SJCRH30 (cell line): ENCODE measurements at places on chromosomes 5 and 9.

DNA sequence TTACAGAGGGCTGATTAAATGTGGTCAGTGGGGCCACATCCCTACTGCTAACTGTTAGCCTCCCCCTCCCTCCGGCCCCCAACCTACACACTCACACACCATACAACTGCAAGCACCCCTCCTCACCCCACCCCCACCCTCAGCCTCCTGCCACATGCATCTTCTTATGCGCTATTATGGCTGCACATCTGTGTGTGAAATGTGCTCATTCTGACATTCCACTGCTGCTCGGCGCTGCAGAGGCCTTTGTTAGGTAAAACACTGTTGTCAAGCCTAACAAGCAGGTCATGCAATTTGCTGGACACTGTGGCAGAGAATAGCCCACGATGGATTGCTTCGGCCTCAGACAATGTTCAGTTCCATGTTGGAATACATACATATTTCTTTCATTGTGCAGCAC is 173.6 kb downstream of the NR2F1-AS1 start:
- no peak for DNase-seq

DNA sequence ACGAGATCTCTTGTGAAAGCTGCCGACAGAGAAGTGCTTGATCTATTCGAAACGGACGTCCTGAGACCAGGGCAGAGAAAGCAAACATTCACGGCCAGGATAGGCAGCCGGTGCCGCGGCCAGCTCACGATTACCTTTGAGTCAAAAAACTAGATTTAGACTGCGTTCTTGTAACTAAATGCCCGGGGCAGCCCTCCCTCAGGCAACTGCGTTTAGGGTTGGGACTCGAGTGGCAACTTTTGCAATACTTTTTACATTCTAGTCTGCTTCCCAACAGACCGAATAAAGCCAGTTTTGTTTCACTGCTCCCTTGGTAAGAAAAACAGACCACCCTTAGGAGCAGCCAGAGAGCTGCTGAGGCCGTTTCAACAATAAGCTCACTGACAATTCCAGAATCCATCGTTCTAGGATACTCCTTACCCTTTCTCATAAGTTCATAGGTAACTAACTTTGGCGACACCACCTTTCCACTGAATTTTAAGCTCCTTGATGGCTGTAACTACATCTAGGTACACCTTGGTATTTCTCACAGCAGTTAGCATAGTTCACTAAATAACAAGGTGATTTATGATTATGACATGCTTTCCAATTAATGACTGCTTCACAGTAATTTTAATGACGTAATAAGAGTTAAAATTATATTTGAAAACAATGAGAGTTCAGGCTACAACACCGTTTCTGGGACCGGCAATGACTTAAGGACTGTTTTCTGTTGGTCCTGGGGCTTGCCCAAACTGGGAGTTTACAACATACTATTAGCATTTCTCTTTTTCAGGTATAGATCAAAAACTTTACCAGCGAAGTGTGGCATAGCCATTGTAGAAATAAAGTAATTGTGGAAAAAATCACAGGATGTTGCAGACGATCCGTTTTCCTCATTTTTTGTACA is 899 bp upstream of the RAPGEF6 start:
- no peak for DNase-seq

DNA sequence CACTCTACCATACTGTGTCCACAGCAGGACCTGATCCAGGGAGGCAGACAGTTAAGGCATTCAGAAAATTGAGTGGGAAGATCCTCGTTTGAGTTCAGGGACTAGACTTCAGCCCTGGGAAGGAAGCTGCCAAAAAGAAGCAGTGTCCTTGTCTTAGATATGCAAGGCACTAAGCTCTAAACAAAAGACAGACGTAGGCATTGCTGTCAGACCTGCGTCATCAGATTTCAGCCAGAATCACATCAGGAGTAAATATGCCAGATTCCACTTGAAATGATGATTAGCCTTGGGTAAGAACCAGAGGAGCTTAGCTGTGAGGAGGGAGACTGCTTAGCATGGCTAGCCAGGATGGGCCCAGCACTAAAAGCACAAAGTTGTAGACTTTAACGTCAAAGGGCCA is 56.7 kb downstream of the MAMDC2 start:
- no peak for DNase-seq

DNA sequence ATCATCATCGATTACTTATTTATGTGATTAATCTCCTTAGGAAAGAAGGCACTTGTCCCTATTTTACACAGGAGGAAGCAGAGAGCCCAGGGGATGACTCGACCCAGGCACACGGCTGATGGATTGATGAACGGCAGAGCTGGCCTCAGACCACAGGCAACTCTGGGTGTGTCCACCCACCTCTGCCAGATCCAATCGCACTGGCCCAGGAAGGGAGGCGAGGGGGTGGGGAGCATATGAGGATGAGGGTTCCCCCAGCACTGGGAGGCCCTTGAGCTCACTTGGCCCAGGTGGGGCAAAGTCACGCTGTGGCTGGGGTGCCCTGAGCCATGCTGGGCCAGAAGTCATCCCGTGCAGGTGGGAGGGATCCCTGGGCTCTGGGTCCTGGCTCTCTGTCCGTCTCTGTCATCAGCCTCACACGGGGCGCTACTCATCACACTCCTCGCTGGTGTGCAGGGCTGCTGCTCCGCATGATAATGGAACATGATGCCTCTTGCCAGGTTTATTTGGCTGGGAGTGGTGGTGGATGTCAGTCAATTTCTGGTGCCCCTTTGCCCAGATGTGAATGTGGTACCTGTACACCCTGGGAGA is 160.1 kb downstream of the GAPVD1 start:
- DNase-seq, result no peak

GRCh38 chr5:135441919-135442318 is 5.2 kb downstream of the DCANP1 start:
- no peak for DNase-seq

DNA sequence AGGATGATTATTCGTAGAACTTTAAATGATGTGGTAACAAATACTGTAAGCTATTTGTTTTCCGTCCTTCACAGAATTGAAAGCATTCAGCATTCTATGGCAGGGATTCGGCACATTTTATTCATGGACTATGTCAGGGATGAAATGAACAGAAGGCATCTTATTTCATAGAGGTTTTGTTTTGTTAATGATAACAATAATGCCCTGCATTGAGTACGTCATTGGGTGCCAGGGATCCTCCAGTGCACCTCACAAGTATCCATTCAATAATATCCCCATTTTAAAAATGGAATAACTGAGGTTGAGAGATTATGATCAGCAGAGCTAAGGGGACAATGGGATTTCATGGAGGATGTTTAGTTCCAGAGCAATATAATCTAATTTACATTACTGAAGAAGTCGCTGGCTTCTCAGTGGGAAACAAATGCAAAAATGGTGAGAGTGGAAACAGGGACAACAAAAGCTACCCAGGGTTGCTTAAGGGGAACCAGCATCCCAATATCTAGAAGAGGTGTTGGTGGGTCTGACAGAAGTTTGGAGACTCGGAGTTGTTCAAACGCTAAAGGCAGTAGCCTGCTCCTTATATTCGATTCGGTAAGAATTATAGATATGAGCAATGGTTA is 985.7 kb upstream of the WWC1 start:
- DNase-seq, result no peak

- DNase-seq, result no peak
These were observed 41.1 kb upstream of the GNAQ start for GRCh38 chr9:78072586-78073199.
